ENCODE measurements at places on chromosomes 3 and 15.
A peak's percentile ranks its signal among the peaks of the same experiment; 100 is the strongest.

DNA sequence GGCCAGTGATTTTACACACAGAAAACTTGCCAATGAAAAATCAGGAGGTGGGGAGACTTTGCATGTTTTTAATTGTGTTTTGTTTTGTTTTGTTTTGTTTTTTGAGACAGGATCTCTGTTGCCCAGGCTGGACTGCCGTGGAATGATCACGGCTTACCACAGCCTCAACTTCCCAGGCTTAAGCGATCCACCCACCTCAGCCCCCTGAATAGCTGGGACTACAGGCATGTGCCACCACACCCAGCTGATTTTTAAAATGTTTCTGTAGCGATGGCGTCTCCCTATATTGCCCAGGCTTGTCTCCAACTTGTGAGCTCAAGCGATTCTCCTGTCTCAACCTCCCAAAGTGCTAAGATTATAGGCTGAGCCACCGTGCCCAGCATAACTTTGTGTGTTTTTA, 46.0 kb downstream of the MEIS2 start:
- DNase-seq, result no peak

DNA sequence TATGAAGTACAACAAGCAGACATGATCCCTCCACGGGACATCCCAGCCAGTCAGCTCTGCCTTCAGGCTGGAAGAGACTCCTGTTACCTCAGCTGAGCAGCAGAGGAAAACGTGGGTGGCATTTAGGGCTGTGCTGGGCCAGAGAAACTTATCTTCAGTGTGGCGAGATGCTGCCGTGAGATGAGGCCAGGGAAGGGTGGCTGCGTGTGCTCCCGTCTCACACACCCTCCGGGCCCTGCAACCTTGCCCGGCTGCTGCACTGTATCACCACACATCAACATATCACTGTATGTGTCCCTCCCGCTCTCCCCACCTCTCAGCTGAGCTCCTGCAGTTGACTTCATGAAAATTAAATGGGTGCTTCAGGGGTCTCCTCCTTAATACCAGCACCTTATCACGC, 23.4 kb downstream of the BMF start:
- no peak for DNase-seq

GRCh38 chr15:101207867-101208288, 44.0 kb downstream of the CHSY1 start:
- no peak for DNase-seq

DNA sequence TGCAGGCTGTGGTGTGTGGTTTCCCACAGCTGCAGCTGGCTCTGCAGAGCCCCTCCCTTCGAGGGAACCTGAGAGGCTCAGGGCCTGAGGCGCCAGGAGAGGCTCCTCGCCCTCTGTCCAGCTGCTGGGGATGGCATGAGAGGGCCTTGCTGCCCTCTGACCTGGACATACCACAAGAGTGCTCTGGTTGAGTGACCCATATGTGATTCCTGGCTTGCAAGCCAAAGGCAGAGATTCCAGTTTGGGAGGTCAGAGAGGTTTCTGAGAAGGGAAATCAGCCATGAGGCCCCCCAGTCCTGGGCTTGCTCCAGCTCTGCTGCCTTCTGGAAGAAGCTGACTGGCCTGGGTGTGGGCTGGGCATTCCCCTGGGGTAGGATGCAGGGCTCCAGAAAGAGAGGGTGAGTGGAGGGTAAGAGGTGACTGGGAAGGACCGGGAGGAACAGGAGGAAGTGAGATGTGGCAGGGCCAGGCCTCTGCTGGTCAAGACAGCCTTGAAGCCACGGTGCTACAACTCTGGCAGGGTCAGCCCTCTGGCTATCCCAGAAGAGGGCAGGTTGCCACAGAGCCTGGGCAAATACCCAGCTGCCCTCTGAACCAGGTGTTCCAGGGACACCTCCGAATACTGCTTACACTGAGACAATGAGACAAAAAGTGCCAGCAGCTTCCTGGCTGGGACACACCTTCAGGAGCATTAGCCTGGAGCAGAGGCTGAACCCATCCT, 16.0 kb upstream of the SRP14 start:
- no peak for DNase-seq

DNA sequence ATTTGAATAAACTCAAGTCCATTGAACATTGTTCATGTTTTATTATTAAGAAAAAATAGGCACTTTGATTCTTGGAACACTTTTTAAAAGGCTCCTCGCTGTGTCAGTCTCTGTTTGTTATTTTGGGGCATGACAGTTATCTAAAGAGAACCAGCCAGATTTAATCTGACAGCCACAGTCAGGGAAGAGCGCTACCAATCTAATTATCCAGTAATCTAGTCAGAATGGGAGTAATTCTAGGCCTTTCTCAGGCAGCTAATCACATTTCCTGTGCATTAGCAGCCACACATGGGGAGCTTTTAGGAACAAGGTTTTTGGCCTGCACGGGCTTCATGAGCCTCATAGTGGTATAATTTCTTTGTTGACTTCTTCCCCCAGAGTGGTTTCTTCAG, 362.2 kb downstream of the RBMS3 start:
- no peak for DNase-seq

- DNase-seq, result no peak
These were observed 76.9 kb downstream of the TRIM69 start for GRCh38 chr15:44813231-44813630.

DNA sequence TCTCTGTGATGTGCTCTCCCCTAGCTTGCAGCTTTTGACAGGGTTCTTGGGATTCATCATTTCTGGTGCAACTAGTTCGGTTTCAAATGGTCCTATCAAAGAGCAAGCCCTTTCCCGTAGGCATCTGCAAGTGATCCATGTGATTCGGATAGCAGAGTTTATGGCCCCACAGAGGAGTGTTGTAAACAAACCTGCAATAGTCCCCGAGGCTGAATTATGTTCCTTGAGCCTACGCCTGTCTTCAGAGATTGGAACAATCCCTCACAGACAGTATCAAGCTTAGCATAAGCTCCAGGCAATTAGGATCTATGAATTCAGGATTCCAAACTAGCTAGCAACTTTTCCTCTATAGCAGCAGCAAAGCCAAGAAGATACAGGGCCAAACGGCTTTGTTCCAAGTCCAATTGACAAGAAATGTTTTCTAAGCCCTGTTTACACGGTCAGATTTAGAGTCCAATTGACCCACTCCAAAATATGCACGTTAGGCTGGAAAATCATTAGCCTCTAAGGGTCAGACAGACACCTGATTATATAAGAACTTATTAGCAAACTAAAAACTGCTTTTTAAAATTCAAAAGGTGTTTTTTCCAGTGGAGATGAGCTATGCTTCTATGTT, 24.8 kb downstream of the LNP1 start:
- DNase-seq, result no peak

DNA sequence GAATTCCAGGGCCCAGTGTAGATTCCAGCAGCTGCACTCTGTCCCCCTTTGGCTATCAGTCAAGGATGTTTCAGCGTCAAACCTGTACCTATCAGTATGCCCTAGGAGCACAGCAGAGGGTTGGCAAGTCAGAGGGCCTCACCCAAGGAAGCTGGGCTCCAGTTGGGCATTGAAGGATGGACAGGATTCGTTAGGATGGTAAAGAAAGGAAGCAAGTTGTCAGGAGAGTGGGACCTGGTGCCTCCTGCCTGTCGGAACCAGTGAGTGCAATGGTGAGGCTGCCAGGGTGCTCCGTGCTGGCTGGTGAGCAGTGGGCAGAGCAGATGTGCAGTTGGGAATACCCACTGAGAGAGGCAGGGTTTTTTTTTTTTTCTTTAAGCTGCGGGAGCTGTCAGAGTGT, 157.2 kb downstream of the CHDH start:
- DNase-seq, result peak; percentile 30

All from left forelimb (tissue), 1 donor.